Natural killer cell (primary cell): ENCODE measurements at places on chromosomes 16 and 17. TPM values are rescaled to one million over a fixed set of nuclear protein-coding genes. Genes with fewer than 3 reads are reported as not detected.

DNA sequence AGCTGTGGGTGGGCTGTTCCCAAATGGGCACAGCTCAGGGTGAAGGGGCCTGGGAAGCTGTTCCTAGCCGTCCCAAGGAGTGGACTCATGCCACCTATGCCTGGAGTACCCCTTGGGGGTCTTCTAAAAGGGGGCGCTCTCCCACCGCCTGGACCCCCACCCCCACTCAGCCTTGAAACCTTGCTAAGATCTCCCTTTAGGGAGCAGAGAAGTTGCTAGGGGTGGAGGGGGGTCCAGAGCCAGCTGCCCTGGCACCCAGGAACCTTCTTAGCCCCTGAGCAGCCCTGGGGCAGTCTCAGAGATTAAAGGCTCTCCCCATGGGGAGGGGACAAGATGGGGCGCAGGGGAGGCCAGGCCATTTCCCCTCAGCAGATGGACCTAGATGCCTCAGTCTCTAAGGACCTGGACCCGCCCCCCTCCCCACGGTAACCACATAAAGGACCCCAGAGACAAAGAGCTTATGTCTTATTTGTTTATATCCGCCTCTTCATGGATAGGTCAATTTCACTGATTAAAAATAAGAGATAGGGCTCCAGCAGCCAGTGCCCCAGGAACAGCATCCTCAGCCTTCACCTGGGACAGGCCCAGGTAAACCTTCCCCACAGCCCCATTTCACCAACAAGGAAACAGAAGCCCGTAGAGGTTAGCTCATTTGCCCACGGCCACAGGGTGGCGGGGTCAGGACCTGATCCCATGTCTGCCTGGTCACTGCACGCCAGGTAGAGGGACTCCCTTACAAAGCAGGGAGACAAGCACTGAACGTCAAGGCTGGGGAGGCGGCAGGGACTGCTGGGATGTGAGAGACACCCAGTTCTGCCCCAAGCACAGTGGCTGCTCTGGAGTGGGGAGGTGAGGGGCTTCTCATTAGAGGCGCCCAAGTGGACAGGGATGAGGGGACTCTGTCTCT lies 3.4 kb downstream of the MTSS2 start:
- H3K27me3 ChIP-seq: peaks cover 8% of the 10 kb centered on the region
- no peak overlapping the region for H3K27ac ChIP-seq
- DNase-seq: no peak
- peaks cover 13% of the 10 kb centered on the region for H3K4me1 ChIP-seq
- no peaks in the 10 kb centered on the region for H3K36me3 ChIP-seq

Gene SCN4A
- 0.14 TPM for total RNA-seq

Gene ESRP2
- total RNA-seq: not detected

Gene CTRB2
- not detected for total RNA-seq

DNA sequence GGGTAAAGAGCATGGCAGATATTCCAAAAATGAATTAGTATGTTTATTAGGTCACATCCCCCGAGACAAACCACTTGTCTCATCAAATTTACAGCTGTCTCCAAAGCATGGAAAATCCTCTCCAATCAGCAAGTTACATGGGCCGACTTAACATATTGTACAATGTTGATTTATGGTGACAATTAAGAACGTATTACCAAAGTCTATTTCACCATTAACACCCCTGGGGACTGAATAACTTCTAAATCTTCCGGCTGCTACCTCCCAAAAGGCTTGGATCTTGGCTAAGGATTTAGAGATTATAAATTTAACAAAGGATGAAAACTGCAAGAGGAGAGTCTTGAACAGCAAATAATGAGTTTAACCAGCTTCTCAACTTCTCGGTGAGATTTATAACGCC lies 311.9 kb downstream of the NPIPA8 start:
- DNase-seq: no peak
- H3K4me3 ChIP-seq: no peak overlapping the region
- no peak overlapping the region for H3K27ac ChIP-seq
- H3K27me3 ChIP-seq: no peaks in the 10 kb centered on the region

- no peaks in the 10 kb centered on the region for H3K27me3 ChIP-seq
- no peaks in the 10 kb centered on the region for H3K4me1 ChIP-seq
- H3K36me3 ChIP-seq: no peaks in the 10 kb centered on the region
Observed at GRCh38 chr17:50328363-50329325, 17.3 kb upstream of the XYLT2 start.

Gene WIPF2
- total RNA-seq: 43.9 TPM

DNA sequence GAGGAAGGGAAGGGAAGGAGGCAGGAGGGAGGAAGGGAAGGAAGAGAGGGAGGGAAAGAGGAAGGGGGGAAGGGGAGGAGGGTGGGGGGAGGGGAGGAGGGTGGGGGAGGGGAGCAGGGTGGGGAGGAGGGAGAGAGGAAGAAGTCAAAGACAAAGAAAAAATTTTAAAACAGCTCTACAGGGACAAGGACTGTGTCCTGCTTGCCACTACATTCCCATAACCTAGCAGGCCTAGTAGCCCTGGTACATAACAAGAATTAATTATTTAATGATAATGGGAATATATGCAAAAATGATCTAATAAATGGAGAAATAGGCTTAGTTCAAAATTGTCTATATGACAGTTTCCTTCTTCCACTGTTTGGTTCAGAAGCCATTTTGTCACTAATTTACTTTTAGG lies 47.6 kb upstream of the NOG start:
- no peaks in the 10 kb centered on the region for H3K27me3 ChIP-seq
- no peak for DNase-seq
- no peaks in the 10 kb centered on the region for H3K4me1 ChIP-seq

Gene CCL3
- total RNA-seq: 381 TPM

Gene SLC16A13
- total RNA-seq: 6.0 TPM

DNA sequence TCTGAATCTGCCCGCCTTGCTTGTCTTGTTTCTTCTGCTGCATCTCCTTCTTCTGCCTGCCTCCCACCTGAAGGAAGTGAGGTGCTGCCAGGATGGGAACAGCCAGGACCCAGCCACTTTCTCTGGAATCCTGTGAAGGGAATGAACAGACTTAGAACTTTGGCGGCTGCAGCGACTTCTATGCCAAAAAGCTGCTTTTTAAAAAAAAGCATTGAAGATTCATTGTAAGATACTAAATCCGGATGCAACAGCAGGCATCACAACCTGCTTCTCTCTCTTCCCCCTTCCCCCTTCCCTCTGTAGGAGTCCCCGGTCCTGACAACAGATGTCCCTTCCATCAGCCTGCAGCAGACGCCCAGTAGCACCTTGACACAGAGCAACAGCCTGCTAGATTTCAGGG lies 176.3 kb downstream of the HS3ST4 start:
- H3K4me1 ChIP-seq: no peaks in the 10 kb centered on the region
- H3K4me3 ChIP-seq: no peak overlapping the region
- H3K36me3 ChIP-seq: no peaks in the 10 kb centered on the region
- H3K27ac ChIP-seq: no peak overlapping the region
- H3K27me3 ChIP-seq: no peaks in the 10 kb centered on the region
